Bronchial epithelial cell (primary cell): ENCODE measurements at places on chromosomes 2 and 18. TPM values are rescaled to one million over a fixed set of nuclear protein-coding genes. Genes with fewer than 3 reads are reported as not detected.

The GBX2 gene
- total RNA-seq, result not detected in 2 replicates

The SKOR2 gene
- total RNA-seq, result not detected in 2 replicates

The REV1 gene
- 38.2 and 44.8 TPM in 2 replicates for total RNA-seq

The C2orf66 gene
- total RNA-seq, result under 0.01 and 0.38 TPM in 2 replicates

The GPAT2 gene
- 0.26 and 0.79 TPM in 2 replicates for total RNA-seq

The LIPG gene
- total RNA-seq, result 9.5 and 11.5 TPM in 2 replicates

The SLC30A3 gene
- total RNA-seq, result not detected in 2 replicates

The ANKRD53 gene
- not detected in 2 replicates for total RNA-seq

The PJVK gene
- total RNA-seq, result 1.2 and 2.4 TPM in 2 replicates

The GPBAR1 gene
- under 0.01 TPM in 1 of 2 replicates, not detected in the other for total RNA-seq

The AQP12B gene
- total RNA-seq, result not detected in 2 replicates

The PTPRN gene
- total RNA-seq, result 0.13 and 1.3 TPM in 2 replicates

The UNC80 gene
- total RNA-seq, result under 0.01 TPM in 1 of 2 replicates, not detected in the other

The HOXD11 gene
- total RNA-seq, result not detected in 2 replicates

The REEP1 gene
- under 0.01 TPM in 1 of 2 replicates, not detected in the other for total RNA-seq

The MOB4 gene
- total RNA-seq, result 15.0 and 22.1 TPM in 2 replicates

The LYPD6 gene
- total RNA-seq, result 0.13 and 0.26 TPM in 2 replicates

The NR4A2 gene
- total RNA-seq, result under 0.01 and 0.26 TPM in 2 replicates

The GAL3ST2 gene
- not detected in 2 replicates for total RNA-seq

The ATP6V1C2 gene
- total RNA-seq, result 0.26 and 0.90 TPM in 2 replicates

The FZD7 gene
- 1.8 and 2.3 TPM in 2 replicates for total RNA-seq

The ECEL1 gene
- total RNA-seq, result not detected in 2 replicates

The FSHR gene
- total RNA-seq, result not detected in 2 replicates

The FAM110C gene
- total RNA-seq, result 9.2 and 9.9 TPM in 2 replicates

The ACAA2 gene
- total RNA-seq, result 10.3 and 11.0 TPM in 2 replicates

The MTCL1 gene
- total RNA-seq, result 10.0 and 12.7 TPM in 2 replicates

The SERPINB13 gene
- total RNA-seq, result 8.2 and 48.0 TPM in 2 replicates

The KCNS3 gene
- total RNA-seq, result 3.7 and 6.8 TPM in 2 replicates

The POTEI gene
- total RNA-seq, result not detected in 2 replicates

The CYRIA gene
- total RNA-seq, result 0.79 and 4.1 TPM in 2 replicates
